Hematopoietic multipotent progenitor cell treated with erythropoietin and hydrocortisone succinate and interleukin-3 and kit ligand, for 8 days (in vitro differentiated cells): ENCODE measurements at places on chromosomes 16 and 17.

- DNase-seq, result no peak
These were observed 1.3 kb downstream of the SLC26A11 start for GRCh38 chr17:80221351-80222105.

GRCh38 chr17:82881900-82882714 lies 42.3 kb upstream of the ZNF750 start:
- no peak for DNase-seq

DNA sequence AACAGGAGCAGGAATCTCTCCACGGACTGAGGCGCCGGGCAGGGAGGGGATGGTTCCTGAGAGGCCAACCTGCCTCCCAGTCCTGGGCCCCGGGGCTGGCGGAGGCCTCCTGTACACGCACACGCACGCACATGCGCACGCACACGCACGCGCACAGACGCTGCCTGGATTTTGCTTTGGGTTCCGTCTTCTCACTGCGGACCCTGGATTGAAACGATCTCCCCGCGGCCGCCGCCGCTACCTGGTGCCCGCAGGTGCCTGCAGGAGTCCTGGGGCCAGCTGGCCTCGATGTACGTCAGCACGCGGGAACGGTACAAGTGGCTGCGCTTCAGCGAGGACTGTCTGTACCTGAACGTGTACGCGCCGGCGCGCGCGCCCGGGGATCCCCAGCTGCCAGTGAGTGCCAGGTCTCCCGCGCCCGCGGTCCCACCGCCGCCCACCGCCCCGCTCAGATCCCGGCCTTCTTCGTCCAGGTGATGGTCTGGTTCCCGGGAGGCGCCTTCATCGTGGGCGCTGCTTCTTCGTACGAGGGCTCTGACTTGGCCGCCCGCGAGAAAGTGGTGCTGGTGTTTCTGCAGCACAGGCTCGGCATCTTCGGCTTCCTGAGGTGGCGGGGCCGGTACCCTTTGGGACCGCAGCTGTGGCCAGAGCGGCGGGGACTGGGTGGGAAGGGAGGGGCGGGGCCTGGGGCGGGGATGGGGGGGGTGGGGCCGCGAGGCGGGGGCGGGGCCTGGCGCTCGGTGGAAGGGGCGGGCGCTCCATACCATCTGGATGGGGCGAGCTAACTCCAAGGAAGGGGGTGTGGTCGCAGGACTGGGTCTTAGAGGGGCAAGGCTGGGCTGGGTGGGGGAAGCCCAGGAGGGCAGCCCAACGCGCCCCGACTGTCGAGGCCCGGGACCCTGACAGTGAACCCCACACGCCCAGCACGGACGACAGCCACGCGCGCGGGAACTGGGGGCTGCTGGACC lies 12.3 kb downstream of the CES4A start:
- DNase-seq, result no peak

DNA sequence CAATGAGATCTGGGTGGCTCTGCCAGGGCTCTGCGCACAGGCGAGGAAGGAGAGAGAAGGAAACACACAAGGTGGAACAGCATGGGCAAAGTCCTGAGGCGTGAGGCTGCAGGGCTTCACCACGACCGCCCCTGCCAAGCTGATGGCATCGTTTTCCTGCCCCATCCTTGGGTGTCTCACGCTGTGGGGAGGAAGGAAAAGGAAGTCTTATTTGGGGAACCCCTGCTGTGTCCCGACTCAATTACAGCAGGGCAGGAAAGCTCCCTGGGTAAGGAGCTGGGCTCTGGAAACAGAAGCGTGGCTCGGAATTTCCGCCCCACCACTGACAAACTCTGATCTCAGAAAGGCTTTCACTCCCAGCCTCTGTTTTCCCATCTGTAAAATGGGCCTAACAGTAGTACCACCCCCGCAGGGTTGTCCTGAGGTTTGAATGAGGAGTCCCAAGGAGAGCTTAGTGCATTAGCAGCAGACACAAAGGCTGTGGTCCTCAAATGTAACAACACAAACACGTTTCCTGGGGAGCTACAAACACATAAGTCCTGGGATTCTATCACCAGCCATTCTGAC lies 3.2 kb upstream of the CDH5 start:
- no peak for DNase-seq

GRCh38 chr17:4327606-4328005 lies 38.9 kb downstream of the UBE2G1 start:
- DNase-seq, result no peak
